ENCODE measurements at places on chromosomes 11 and 22. TPM values are rescaled to one million over a fixed set of nuclear protein-coding genes. Genes with fewer than 3 reads are reported as not detected.

- no peak for DNase-seq
Observed at GRCh38 chr22:45317551-45318167, 7.9 kb downstream of the FAM118A start.

The KCNJ11 gene
- not detected for polyA plus RNA-seq

The POTEH gene
- polyA plus RNA-seq, result not detected

The C11orf91 gene
- polyA plus RNA-seq, result not detected

DNA sequence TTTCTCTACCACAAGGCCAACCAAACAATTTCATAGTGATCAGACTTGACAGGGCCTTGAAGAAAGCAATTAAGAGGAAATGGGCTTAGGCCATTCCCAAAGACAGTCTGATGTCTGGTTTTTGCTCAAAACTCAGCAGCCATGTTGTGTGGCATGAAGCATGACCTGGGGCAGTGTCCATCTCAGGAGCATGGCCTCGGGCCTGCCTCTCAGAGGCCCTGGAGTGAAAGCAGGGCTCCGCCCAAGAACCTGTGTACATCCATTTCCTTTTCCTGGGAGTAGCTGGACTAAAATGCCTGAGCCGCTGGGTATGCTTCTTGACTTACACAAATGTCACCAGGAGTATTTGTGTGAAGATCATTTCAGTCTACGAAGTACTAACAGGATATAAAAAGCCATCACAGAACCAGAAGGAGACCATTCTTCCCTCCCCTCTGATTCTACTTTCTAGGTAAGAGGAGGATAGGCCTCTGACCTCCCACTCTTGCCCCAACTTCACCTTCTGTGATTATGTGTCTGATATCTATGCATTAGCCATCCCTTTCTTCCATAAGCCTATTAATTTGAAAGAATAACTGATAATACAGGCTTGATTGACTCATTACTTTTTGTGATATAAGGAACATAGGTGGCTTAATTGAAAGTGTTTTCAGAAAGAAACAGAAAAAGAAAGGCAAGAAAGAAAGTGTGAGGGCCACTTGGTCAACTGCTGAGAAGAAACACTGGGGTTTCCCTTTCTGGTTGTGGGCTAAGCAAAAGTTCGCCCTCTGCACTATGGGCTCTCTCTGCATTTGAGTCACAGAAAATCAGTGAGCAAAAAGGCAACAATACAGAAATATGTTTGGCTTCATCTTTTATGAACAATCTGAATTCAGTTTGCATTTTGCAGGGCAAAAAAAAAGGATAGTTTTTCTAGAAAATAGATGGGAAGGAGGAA, 188.6 kb upstream of the MTMR2 start:
- no peak for DNase-seq

DNA sequence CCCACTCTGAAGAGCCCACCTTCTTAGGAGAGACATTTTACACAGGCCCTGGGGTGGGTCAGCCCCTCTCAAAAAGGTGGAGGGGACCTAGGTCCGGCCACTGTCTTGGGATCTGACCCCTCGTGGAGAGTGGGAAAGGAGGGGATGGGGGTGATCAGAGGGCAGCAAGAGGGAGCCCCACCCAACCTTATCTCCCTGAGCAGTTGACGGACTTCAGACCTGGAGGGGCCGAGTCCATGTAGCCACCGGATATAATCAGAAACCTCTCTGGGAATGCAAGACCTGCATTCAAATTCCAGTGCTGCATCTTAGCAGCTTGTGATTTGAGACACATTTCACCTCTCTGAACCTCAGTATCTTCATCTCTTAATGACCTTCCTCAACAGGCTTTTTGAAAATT, 44.0 kb downstream of the TP53I11 start:
- DNase-seq, result no peak

The PC gene
- polyA plus RNA-seq, result 14.3 TPM

All from BJ (cell line).